NCI-H524 treated with DMSO at 0.1 percent for 48 hours (cell line): ENCODE measurements at places on chromosomes 12 and 14.

- DNase-seq, result no peak
Observed at GRCh38 chr14:52550661-52551060, 1.6 kb downstream of the TXNDC16 start.

GRCh38 chr14:92690171-92691011 is 58.0 kb downstream of the LGMN start:
- peak; percentile 62 for DNase-seq

- DNase-seq, result no peak
Observed at GRCh38 chr12:130826151-130826801, 12.8 kb downstream of the STX2 start.

DNA sequence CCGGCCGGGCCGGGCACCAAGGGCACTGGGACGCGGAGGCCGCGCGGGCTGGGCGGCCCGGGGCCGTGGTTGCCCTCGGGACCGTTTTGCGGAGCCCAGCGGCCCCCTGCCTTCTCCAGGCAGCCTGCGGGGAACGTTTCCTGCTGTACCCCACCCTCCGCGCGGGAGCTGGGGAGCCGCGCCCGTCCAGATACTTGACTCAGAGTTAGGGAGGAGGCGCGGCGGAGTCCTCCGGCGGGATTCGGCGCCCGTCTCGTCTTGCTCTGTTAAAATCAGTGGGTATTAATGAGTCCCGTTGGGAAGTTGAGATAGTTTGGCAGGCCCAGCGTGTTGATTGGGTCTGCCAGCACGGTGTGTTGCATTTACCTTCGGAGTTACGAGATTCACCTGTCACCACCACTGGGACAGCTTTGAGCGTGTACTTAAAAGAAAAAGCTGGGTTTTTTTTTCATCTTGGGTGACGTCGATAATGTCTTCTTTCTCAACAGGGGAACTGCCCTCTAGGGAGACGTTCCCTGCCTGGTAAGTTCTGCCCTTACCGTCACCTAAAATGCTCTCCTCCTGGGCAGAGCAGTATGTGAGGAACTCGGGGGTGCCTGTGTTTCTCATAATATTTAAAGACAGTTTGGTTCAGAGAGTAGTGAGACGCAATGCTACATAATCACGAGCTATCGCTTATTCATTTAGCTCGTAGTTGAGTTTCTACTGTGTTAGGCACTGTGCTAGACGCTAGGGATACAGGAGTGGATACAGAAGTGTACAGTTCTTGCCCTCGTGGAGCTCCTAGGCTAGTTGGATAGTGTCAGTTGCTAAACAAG is 596 bp downstream of the DLST start:
- no peak for DNase-seq

DNA sequence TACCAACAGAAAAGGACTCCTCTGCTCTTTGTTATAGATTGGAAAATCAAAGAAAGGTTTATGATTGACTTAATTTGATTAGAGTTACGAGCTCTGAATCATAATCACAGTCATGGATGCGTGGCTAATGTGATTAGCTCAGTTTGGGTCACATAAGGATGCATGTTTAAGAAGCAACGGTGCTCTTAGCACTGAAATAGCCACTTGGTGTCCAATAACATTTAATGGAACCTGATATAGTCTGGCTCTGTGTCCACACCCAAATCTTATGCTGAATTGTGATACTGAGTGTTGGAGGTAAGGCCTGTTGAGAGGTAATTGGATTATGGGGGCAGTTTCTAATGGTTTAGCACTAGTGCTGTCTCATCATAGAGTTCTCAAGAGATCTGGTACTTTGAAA is 501.6 kb downstream of the SLC6A15 start:
- peak; percentile 61 for DNase-seq

GRCh38 chr14:51394384-51394783 is 154.3 kb downstream of the TMX1 start:
- no peak for DNase-seq

DNA sequence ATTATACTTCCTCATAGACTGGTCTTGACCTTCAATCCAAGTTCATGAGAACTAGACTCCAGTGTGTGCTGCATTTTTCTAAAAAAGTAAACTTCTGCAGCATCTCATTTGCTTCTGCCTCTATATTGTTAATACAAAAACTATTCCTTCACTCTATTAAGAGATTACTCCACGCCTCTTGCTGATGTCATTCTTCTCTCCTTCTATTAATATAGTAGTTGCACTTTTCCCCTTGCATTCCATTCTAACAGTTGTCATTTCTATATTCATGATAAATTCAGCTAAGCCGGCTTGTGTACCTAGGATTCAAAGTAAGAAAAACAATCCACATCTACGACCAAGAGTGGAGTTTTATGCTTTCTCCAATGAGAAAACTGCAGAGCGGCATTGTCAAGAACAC is 480.4 kb upstream of the NOVA1 start:
- DNase-seq, result no peak

DNA sequence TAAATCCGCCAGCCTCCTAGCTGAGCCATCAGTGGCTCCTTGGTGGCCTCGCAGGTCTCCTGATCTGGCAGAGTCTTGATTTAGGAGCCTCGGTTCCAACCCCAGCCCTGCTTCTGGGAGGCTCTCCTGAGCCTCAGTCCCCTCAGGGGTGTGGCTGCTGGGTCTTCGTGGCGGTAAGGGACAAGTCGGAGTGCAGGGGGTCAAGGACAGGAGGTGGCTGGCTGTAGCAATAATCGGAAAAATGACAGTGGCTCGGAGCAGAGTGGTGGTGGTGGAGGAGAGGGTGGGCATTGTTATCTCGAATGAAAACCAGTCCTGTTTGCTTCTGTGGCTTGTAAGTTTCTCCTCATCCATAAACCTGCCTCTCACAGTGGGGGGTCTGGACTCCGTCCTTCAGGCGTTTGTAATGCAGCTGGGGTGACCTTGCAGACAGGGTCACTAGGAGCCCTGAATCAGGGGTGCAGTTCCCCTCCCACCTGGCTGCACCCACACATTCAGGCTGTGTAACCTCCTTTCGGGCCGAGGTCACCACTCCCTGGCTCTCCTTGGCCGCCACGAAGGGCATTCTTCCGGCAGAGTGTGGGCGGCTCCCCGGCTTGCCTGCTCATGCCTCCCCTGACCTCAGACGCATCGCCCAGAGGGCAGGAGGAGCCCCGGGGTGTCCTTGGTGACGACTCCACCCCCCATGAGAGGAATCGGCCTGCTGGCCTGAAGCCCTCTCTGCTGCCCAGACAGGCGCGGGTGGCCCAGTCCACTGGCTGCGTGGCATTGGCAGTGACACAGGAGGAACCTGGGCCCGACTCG is 8.1 kb downstream of the BCL7A start:
- no peak for DNase-seq

DNA sequence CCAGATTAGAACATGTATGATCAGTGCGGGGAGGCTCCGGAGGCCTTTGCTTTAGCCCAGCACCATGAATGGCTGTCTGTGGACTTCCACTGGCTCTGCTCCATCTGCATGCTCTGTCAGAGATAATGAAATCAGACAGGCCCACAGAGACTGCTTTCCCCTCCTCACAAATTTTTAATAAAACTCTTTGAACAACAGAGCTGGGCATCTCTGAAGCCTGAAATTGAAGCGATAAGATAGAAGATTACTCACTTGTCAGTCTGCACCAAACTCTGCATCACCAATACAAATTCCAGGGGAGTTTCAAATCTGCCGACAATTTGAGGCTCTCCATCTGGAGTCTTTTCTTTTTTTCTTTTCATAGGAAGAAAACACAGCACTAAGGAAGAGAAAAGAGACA is 110.0 kb downstream of the DYRK2 start:
- DNase-seq, result no peak

DNA sequence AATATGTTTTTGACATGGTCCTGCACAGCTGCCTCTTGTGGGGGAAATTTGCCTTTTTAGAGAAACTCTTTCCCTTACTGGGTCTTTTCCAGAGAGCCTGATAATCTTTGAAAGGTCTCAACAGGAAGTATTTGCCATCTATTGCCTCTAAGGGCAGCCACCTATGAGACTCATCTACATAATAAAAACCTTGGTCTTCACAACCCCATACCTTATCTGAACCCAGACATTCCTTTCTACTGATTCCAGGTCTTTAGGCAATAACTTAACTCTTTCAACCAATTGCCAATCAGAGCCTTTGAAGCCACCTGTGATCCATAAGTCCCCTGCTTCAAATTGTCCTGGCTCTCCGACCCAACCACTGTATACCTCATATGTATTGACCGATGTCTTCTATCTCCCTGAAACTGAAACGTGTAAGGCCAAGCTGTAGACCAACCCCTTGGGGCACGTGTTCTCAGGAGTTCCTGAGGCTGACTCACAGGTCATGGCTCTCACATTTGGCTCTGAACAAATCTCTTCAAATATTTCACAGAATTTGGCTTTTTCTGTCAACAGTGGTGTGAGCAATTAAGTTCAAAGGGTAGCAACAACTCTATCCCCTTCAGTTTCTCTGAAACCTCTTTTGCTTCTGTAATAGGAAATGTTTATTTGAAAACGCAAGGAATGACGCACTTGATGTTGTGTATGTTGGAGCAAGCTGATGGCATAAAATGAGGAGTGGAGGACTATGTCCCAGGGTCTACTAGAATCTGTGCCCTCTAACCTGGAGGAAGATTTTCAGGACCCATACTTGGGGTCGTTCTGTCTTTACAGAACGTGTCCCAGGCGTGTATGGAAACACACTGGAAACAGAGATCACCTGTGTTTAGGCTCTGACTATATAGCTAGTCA is 49.2 kb upstream of the EIF5 start:
- DNase-seq, result no peak

DNA sequence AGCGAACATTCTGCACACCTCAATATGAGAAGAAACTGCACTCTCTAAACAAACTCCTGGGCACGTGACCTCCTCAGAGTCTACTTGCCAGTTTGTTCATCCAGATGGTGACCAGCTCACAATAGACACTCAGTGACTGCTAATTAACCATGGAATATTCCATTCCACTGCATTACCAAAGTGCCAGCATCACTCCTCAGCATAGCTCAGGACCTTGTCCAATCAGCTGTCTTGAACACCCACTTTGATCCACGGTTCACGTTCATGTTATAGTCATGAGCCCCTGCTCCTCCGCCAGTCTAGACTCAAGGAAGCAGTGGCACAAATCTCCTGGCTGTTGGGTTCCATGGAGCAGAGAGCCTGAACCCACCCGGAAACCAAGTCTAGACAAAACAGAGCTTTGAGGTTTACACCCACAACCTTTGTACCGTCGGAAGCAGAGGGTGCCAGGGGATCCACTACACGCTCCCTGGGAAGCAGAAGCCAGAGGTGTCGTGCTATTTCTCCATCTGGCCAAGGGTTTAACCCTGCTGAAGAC is 285.3 kb downstream of the ZFP36L1 start:
- DNase-seq, result no peak

- no peak for DNase-seq
Observed at GRCh38 chr12:7206691-7207090, 17.2 kb downstream of the PEX5 start.

DNA sequence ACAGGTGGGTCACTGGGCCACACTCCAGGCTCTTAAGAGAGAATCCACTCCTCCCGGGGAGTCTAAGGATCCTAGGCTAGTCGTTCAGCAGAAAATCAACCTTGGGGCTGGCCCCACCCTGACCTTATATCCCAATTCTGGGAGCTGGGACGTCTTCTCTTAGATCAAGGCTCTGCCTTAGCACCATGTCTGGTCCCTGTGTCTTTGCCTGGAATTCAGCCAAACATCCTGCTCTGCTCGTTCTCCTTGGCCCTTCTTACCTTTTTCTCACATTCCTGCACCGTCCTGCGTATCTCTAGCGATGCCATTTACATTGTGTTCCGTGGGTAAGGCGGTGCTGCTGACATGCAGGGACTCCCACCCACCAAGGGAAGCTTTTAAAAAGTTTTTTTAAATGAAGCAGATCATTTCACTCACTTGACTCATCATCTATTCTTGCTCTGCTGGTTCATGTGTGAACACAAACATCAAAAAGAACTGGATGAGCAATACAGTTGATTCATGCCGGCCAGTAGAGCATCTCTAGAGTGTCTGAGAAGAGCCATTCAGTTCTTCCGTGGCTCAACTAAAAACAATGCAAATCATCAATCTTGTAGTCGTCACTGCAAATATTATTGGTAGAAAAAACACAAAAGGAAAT is 50.2 kb downstream of the KCNK13 start:
- DNase-seq, result no peak

DNA sequence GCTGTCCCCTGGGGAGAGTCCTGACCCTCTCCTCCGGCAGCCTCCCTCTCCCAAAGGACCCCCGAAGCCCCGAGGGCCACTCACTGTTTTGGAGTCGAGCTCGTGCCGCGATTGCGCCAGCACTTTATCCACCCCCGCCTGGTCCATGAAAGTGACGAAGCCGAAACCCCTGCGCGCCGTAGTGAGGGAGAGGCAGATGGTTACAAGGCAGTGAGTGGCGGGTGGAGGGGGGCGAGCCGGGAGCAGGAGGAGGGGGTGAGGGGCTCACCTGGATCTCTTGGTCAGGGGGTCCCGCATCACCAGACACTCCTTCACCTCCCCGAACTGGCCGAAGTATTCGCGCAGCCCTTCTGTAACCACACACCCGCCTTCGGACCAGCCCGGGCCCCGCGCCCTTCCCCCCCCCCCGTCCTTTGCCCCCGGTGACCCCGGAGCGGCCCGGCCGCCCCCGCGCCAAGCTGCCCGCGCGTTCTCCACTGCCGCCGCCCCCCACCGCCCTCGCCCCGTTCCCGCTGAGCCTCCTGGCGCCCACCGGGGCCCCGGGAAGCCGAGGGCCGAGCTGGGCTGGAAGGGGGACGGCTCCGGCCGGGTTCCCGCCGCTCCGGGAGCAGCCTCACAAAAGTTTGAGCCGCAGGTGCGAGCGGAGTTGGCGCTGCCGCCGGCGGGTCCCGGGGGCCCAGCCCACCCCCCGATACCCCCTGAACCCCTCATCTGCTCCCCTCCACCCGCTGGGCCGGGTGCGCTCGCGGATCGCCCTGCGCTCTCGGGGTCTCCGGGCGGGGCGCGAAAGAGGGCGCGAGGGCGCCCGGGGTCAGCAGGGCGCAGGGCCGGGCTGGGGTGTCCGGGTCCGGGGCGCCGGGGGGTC is 808 bp downstream of the MSI1 start:
- no peak for DNase-seq

DNA sequence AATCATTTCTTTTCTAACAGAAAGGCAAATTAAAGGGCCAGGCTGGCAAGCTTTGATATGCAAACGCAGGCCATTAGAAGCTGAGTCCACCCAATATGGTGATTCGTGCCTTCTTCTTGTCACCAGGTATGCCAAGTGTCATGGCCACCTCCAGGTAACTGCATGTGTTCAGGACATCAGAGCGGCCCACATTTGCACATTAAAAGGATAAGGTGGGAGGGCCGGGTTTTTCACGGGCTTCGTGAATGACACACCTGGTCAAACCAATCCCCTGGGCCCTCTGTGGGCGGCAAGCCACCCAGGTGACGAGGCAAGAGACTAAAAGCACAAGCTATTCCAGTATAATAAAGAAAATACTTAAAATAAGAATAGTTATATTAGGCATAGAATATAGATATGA is 75.9 kb upstream of the TSPAN11 start:
- no peak for DNase-seq

GRCh38 chr12:117363056-117363662 is 1.7 kb upstream of the NOS1 start:
- no peak for DNase-seq

GRCh38 chr12:75549989-75550388 is 38.6 kb upstream of the KRR1 start:
- no peak for DNase-seq

GRCh38 chr14:92582706-92583452 is 69.3 kb downstream of the RIN3 start:
- DNase-seq, result no peak

GRCh38 chr12:102793921-102794320 is 123.1 kb downstream of the PAH start:
- no peak for DNase-seq
